Astrocyte (in vitro differentiated cells and primary cell): ENCODE measurements at places on chromosomes 1 and 21.
A peak's percentile ranks its signal among the peaks of the same experiment; 100 is the strongest.

GRCh38 chr1:182829285-182829932, 9.7 kb upstream of the DHX9 start:
- DNase-seq: no peak
- H3K36me3 ChIP-seq: no peaks in the 10 kb centered on the region
- no peak overlapping the region for H3K27ac ChIP-seq
- H3K4me1 ChIP-seq: no peaks in the 10 kb centered on the region
- H3K27me3 ChIP-seq: no peaks in the 10 kb centered on the region

DNA sequence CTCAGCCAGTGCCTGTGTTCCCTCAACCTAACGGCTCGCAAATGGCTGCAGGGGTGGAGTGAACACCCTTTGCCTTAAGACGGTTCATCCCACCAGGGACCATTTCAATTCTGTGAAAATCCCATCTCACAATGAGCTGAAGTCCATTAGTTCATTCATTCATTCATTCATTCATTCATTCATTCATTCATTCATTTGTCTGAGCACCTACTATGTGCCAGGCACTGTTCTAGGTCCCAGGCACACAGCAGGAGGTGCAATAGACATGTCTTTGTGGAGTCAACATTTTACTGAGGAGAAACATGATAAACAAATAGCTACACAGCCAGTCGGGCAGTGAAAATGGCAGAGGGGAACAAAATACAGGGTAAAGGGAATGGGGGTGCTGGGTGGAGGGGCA, 618.8 kb downstream of the MATN1 start:
- no peak overlapping the region for H3K27ac ChIP-seq
- H3K36me3 ChIP-seq: no peaks in the 10 kb centered on the region

- no peaks in the 10 kb centered on the region for H3K27me3 ChIP-seq
- H3K4me3 ChIP-seq: no peak overlapping the region
- no peaks in the 10 kb centered on the region for H3K36me3 ChIP-seq
- no peak for DNase-seq
- no peak overlapping the region for H3K27ac ChIP-seq
- no peaks in the 10 kb centered on the region for H3K4me1 ChIP-seq
Observed at GRCh38 chr1:180672105-180672504, 40.3 kb downstream of the XPR1 start.

DNA sequence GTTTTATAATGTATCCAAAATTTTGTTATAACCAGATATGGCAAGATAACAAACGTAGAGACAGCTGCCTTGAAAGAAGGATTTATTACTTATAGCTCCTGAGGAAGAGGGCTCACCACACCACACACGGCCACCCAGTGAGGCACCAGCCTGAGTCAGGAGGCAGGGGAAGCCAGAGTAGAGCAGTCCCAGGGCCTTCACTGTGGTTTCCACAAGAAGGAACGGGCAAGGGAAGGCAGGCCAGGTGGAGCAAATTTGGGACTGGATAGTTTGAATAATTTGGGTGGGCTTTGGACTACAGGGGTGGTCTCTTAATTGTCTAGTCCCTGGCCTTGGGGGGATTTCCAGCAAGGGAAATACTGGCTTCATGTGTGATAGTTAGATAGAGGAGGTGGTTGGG, 72.5 kb downstream of the RRAGC start:
- no peak for DNase-seq
- no peaks in the 10 kb centered on the region for H3K36me3 ChIP-seq
- H3K4me1 ChIP-seq: peaks cover 5% of the 10 kb centered on the region
- no peak overlapping the region for H3K27ac ChIP-seq

- peak; percentile 58 for DNase-seq
- H3K36me3 ChIP-seq: peaks cover 22% of the 10 kb centered on the region
- H3K27ac ChIP-seq: peak overlapping the region; percentile 95
- H3K27me3 ChIP-seq: no peaks in the 10 kb centered on the region
- no peak overlapping the region for H3K4me3 ChIP-seq
- H3K4me1 ChIP-seq: peaks cover 46% of the 10 kb centered on the region
Observed at GRCh38 chr1:85344256-85344694, 67.8 kb upstream of the BCL10 start.

- no peaks in the 10 kb centered on the region for H3K27me3 ChIP-seq
- H3K4me3 ChIP-seq: no peak overlapping the region
- H3K27ac ChIP-seq: no peak overlapping the region
- no peak for DNase-seq
- no peaks in the 10 kb centered on the region for H3K4me1 ChIP-seq
- H3K36me3 ChIP-seq: no peaks in the 10 kb centered on the region
Observed at GRCh38 chr1:208445758-208446203, 201.6 kb upstream of the PLXNA2 start.

DNA sequence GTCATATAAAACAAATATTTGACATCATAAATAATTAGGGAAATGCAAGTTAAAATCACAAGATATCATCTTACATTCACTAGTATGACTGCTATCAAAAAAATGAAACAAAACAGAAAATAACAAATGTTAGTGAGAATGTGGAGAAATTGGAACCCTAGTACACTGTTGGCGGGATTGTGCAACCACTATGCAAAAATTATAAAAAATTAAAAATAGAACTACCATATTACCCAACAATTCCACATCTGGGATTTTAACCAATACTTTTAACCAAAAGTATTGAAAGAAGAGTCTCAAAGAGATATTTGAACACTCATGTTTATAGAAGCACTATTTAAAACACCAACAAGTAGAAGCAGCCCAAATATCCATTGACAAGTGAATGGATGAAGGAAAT, 797.2 kb upstream of the ADAMTS5 start:
- DNase-seq: no peak
- H3K27ac ChIP-seq: no peak overlapping the region
- no peaks in the 10 kb centered on the region for H3K27me3 ChIP-seq

- H3K4me1 ChIP-seq: no peaks in the 10 kb centered on the region
- DNase-seq: no peak
- no peak overlapping the region for H3K27ac ChIP-seq
- H3K36me3 ChIP-seq: no peaks in the 10 kb centered on the region
- H3K27me3 ChIP-seq: no peaks in the 10 kb centered on the region
Observed at GRCh38 chr1:214021321-214021720, 33.5 kb downstream of the PROX1 start.

DNA sequence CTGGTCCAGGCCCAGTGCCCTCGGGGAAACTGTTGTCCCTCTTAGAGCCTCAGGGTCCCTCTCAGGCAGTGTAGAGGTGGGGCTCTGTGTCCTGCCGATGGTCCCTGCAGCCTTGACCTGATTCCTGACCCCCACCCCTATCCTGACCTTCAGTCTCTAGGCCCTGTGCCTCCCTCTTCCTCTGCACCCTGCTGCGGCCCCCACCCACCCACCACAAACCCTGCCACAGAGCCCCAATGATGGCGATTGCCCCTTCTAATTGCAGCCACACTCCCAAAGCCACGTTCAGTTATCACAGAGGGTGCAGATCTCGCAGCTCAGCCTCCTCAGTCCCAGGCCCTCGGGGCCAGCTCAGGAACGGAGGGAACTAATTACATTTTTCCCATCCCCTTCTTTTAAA, 99.7 kb downstream of the PAX7 start:
- H3K36me3 ChIP-seq: no peaks in the 10 kb centered on the region
- H3K4me3 ChIP-seq: no peak overlapping the region
- no peak overlapping the region for H3K27ac ChIP-seq
- no peak for DNase-seq
- no peaks in the 10 kb centered on the region for H3K4me1 ChIP-seq

- no peaks in the 10 kb centered on the region for H3K27me3 ChIP-seq
- peaks cover 12% of the 10 kb centered on the region for H3K4me1 ChIP-seq
- DNase-seq: no peak
- no peak overlapping the region for H3K4me3 ChIP-seq
- H3K36me3 ChIP-seq: no peaks in the 10 kb centered on the region
Observed at GRCh38 chr1:117671781-117672501, 66.1 kb downstream of the TENT5C start.

DNA sequence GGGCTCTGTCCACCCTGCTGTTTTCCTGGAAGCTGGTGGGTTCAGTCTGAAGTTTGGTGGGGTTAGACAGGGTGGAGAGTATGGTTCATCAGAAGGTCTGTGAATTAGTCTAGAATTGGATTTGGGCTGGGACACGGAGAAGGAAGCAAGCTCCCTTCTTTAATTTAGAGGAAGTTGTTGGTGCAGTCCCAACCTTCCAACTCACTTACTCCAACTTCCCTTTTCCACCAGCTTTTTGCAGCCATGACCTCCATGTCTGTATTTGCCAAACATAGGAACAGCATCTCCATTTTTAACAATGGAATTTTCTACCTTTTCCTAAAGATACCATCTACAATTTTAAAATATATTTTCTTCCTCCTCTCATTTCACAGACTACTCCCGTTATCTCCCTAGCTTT, 28.5 kb upstream of the PRELP start:
- H3K27me3 ChIP-seq: peaks cover 42% of the 10 kb centered on the region
- DNase-seq: no peak
- no peak overlapping the region for H3K27ac ChIP-seq
- H3K36me3 ChIP-seq: no peaks in the 10 kb centered on the region

DNA sequence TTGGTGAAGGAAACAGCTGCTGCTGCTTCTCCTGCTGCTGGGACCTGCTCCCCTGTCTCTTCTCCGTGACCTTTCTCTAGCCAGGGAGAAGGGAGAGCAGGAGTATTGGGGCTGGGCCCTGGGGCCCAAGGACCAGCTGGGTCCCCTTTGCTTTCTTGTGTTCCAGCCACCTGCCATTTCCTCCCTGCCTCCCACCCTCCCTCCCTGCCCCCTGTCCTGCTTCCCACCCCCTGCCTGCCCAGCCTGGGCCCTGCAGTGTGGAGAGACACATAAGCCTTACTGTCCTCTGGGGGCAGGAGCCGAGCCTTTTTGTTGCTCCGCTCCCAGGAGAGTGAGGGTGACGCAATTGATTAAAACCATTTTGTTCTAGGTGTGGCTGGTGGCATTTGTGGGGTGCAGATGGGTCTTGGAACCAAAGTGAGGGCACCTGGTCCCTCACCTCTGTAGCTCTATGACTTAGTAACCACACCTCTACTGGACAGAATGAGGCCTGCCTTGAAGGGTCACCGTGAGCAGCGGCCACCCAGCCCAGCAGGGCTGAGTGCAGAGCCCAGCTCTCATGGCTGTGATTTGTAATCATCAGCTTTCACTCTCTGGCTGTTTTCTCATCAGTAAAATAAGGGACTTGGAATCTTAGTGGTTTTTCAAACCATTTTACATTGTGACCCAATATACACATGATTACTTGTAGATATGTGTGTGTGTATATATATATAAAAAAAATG, 13.9 kb upstream of the TMEM222 start:
- no peaks in the 10 kb centered on the region for H3K27me3 ChIP-seq
- H3K27ac ChIP-seq: no peak overlapping the region
- no peaks in the 10 kb centered on the region for H3K36me3 ChIP-seq

GRCh38 chr1:65418522-65419185, 1.8 kb upstream of the LEPR start:
- no peak overlapping the region for H3K4me3 ChIP-seq
- H3K27me3 ChIP-seq: no peaks in the 10 kb centered on the region
- peaks cover 30% of the 10 kb centered on the region for H3K4me1 ChIP-seq
- DNase-seq: no peak

DNA sequence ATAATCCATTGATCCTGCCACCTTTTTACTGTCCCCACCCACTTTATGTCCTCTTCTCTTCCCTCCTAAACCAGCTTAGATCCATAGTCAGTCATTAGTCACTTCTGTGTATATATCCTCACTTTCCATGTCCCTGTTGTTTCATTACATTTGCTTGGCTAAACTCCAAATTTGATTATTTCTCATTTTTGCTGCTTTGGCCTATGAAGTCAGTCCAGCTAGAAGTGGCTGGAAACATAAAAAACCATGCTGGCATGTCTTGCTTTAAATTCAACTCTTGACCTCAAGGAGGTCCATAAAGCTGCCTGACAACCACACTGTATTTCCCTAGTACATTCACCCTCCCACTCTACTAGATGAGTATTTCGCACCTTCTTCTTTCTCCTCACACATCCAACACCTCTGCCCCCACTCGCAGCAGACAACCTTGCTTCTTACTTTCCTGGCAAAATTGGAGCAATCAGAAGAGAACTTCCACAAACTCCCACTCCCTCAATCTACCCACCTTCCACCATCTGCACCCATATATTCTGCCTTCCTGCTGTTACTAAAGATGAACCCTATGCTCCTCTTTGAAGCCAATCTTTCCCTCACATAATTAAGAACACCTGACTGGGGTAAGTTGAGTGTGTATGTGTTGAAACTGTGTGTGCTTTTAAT, 72.1 kb downstream of the ZNF648 start:
- no peak overlapping the region for H3K4me3 ChIP-seq
- H3K4me1 ChIP-seq: no peaks in the 10 kb centered on the region
- DNase-seq: no peak
- H3K27ac ChIP-seq: no peak overlapping the region
- no peaks in the 10 kb centered on the region for H3K36me3 ChIP-seq
- no peaks in the 10 kb centered on the region for H3K27me3 ChIP-seq

DNA sequence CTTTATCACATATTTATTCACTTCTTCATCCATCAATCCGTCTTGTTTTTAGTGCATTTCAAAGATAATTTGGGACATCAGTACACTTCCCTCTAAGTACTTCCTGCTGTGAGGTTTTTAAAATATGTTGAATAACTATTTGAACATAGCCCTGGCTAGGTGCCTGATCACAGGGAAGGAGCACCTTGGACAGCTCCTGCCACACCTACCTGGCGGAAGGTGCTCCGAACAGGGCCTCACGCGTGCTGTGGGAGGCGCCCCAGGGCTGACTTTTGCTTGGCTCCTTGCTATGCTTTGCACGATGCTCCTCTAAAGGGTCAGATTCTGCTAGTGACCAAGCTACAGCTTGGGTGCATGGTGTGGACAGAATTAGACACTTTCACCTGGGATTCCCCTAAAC, 4.9 kb upstream of the ATXN7L2 start:
- H3K27ac ChIP-seq: no peak overlapping the region
- no peaks in the 10 kb centered on the region for H3K36me3 ChIP-seq
- peaks cover 39% of the 10 kb centered on the region for H3K27me3 ChIP-seq
- no peak overlapping the region for H3K4me3 ChIP-seq
- no peak for DNase-seq

- no peak overlapping the region for H3K4me3 ChIP-seq
- DNase-seq: peak; percentile 35
- H3K4me1 ChIP-seq: peaks cover 11% of the 10 kb centered on the region
- peak overlapping the region; percentile 59 for H3K27ac ChIP-seq
- no peaks in the 10 kb centered on the region for H3K36me3 ChIP-seq
- H3K27me3 ChIP-seq: no peaks in the 10 kb centered on the region
Observed at GRCh38 chr1:115596080-115596780, 45.5 kb upstream of the VANGL1 start.
